ENCODE measurements at places on chromosomes 6 and 20.

- no peak for DNase-seq
Measured at GRCh38 chr6:44332585-44332984, 9.9 kb upstream of the SPATS1 start.

DNA sequence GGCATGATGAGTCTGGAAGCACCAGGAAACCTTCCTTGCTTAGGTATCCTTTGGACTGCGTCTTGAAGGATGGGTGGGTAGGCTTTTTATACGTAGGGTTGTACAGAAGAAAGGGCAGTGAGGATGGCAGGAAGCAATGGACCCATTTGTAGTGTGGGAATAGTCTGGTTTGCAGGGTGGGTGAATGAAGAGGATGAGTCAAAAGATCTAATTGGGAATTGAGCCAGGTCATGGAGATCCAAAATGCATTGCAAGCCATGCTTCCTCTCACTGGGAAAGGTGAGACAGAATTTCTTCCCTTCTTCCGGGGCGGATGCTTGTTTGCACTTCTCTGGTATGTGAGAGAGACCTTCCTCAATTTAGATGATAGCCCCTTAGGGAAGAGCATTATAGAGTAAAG lies 10.1 kb upstream of the BTBD3 start:
- DNase-seq: no peak

GRCh38 chr6:38191418-38191817 lies 371.9 kb downstream of the ZFAND3 start:
- no peak for DNase-seq

DNA sequence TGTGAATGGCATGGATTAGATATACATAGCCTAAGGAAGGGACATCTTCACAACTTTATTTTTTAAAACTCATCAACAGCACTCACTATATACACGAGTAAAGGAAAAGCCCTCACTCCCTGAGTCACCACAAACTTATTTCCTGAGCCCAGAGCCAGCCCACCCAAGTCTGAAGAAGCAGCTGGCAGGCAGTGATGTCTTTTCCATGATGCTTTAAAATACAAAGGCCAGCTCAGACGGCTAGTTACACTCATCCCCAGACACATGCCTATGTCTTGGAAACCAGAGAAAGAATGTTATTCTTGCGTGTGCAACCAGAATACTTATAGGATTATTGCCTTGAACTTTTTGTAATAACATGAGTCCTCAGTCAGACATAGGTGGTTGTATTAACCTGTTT lies 114.4 kb downstream of the ADGRG6 start:
- DNase-seq: no peak

DNA sequence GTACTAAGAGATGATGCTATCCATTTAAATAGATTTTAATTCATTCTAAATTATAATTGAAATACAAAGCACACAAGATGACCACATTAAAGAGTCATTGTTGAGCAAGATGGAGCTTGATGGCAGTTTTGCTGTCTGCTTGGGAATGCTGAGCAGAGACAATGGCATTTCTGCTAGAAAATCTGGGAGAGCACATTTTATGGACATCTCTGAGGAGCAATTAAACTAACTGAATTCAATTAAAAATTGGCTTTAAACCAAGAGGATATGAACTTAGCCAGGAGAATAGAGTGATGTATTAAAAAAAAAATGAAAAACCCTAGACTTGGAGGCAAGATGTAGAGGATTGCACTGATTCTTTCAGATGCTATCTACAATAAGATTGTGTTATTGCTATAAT lies 19.1 kb upstream of the ADGRB3 start:
- DNase-seq: no peak

DNA sequence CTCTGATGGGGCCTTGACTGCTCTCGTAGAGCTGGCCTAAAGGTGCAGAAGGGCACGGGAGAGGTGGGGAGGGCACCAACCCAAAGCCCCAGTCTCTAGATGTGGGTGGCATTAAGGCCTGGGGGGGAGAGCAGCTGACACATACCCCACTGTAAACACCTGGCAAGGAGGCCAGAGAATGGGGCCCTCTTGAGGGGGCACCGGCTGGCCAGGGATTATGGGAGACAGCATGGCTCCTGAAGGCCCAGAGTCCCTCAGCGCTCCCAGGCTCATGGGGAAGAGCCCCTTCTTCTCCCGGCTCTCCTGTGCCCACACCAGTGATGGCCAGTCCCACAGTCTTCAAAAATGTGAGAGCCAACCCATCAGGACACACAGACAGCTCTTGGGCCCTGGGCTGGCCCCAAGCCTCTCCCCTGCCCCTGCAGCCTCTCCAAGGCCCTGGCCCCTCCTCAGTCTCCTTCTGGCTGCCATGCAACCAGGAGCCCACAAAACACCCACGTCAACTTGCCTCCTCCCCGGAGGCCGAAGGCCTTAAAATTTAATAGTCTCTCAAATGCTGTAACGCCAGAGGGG lies 58.2 kb upstream of the FOXP4 start:
- no peak for DNase-seq

Measured in pancreas (tissue), 10 donors.